ENCODE measurements at places on chromosomes 7 and 10.

DNA sequence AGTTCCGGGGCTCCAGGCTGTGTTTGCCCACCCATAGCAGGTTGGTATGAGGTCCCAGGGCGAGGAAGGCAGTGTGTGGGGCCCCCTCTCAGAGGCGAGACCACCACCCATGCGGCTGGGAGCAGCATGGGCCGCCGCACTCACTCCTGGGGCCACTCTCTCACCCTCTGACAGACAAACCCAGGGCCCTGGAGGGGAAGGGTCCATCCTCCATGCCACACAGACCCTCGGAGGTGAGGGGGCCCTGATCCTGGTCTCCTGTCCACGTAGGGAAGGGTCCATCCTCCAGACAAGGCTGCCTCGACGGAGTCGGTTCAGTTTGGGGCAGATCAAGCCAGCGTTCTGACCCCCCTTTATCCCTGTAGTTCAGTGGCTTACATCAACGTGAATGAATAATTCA lies 230.8 kb downstream of the ELFN1 start:
- DNase-seq: no peak

GRCh38 chr7:55477781-55478374 lies 94.4 kb downstream of the VOPP1 start:
- DNase-seq: no peak

DNA sequence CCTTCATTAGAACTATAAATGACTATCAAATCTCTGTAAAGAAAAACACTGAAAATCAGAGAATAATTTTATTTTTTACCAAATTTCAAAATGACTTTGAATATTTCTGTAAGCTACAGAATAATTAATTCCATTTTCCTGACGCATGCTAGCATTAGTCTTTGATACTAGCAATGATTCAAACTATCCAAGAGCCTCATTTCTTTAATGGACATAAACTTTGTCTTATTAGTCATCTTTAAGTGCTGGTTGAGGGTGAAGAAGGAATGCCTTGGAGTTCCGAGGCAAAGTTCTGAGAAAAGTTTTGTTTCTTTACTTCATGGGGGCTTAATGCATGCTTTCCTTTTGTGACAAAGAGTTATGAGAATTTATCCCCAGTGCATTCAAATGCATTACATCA lies 137.3 kb downstream of the AGMO start:
- DNase-seq: no peak

- no peak for DNase-seq
Observed at GRCh38 chr7:151179287-151179860, 7.7 kb downstream of the ASB10 start.

DNA sequence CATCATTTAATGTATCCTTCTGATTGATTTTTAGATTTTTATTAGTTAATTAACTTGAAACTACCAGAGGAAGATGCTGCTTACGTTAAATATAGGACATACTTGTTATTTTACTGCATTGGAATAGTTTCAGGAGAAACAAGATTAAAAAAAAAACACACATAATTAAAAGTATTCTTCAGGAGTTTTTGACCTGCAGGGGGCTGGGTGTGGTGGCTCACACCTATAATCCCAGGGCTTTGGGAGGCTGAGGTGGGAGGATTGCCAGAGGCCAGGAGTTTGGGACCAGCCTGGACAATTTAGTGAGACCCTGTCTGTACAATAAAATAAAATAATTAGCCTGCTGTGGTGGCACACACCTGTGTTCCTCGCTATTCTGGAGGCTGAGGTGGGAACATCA lies 10.7 kb downstream of the CBLL1 start:
- DNase-seq: no peak

DNA sequence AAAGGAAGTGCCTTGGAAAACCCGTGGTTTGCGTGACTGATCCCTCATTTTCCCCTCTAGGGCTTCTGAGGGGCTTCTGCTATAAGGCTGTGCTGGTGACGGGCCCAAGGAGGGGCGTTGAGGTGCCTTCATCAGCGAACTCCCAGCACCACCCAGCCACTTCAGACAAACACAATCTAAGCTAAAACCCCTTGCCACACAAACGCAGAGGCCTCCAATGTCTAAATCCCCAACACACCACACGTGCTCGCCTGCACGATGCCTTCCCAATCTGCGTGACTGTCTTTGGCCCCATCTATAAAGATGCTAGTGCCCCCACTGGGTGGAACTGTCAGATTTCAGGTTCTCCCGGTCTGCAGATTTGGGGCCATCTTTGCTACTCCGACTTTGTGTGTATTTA lies 4.1 kb upstream of the GAD2 start:
- no peak for DNase-seq

DNA sequence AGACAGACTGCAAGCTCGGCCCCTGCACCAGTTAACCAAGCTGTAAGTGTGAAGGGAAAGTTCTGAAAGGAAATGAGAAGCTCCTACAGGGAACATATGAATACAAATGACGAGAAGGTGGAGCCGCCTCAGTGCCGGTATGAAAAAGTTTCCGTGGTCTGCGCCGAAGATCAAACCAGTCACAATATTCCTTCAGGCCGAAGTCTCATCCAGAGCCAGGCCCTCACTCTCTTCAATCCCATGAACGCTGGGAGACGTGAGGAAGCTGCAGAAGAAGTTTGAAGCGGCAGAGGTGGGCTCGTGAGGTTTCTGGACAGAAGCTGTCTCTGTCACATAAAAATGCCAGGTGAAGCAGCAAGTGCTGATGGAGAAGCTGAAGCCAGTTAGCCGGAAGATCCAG lies 71.9 kb downstream of the CFAP46 start:
- DNase-seq: no peak

GRCh38 chr7:36456548-36456947 lies 66.9 kb downstream of the ANLN start:
- no peak for DNase-seq

GRCh38 chr10:70775679-70776454 lies 9.3 kb downstream of the TBATA start:
- no peak for DNase-seq

DNA sequence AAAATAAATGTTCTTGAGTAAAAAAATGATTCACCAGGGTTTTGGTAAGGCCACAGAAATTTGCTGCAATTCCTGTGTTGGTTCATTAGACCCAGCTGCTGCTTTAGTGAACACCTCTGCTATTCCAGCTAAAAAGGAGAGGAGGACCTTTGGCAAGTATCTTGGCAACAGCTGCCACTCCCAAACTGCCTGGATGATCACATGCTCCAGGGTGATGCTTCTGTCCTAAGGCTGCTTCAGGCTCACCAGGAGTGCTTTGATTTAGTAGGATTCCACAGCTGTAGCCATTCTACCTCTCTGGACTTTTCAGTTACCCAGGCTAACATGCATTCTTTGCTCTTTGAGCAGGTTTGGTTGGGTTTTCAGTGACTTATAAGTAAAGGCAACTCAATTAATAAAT lies 82.6 kb upstream of the NPVF start:
- no peak for DNase-seq

DNA sequence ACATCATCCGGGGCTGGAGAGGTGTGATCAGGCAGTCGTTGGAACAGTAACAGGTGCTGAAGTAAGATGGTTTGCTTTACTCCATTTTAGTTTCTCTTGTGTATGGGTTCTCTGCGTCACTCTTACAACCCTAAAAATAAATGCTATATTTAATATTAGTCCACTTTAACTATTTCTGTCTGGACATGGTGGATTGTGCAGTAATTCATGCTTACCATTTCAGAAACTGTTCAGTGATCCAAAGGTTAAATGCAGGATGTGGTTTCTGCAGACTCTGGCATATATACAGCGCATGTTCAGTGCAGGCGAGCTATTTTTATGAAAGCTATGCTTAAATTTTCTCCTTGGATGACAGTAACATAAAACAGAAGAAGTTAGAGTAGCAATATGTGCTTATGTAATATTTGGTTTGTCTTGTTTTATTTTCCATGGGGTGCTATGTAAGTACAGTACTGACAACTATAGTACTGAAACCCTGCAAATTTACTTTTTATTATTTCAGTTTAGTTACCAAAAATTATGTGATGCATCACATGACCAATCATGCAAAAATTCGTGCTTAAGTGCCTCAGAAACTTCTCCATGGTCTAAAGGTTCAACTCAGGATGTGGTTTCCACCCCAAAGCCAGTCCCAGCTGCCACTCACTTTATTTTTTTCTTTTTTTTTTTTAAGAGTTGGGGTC lies 46.6 kb upstream of the GRID1 start:
- DNase-seq: no peak

All from GM12891 (cell line).